Esophagus (tissue), 2 donors: ENCODE measurements at places on chromosomes 4 and X. TPM values are rescaled to one million over a fixed set of nuclear protein-coding genes. Genes with fewer than 3 reads are reported as not detected.

The CHRDL1 gene
- polyA plus RNA-seq = 12.3 TPM

The DHX15 gene
- 59.3 TPM for polyA plus RNA-seq

The PRKG2 gene
- polyA plus RNA-seq = 0.45 TPM

The NXF2 gene
- polyA plus RNA-seq = not detected

The TEX13D gene
- polyA plus RNA-seq = 0.04 TPM

The SUPT20HL1 gene
- polyA plus RNA-seq = not detected

The TCEAL6 gene
- polyA plus RNA-seq = not detected

The UCP1 gene
- polyA plus RNA-seq = not detected

The CFAP99 gene
- 0.07 TPM for polyA plus RNA-seq

The GAGE12H gene
- not detected for polyA plus RNA-seq

The RS1 gene
- not detected for polyA plus RNA-seq

The PLK4 gene
- 4.0 TPM for polyA plus RNA-seq

The GBA3 gene
- polyA plus RNA-seq = not detected

The EDNRA gene
- 1.6 TPM for polyA plus RNA-seq

The DGKK gene
- not detected for polyA plus RNA-seq

The CT47C1 gene
- polyA plus RNA-seq = not detected

The TSC22D3 gene
- polyA plus RNA-seq = 62.5 TPM

The FHL1 gene
- 70.7 TPM for polyA plus RNA-seq

The USP11 gene
- 11.3 TPM for polyA plus RNA-seq

The VCX3B gene
- polyA plus RNA-seq = 0.26 TPM

The PDGFRA gene
- polyA plus RNA-seq = 7.4 TPM

The FAM53A gene
- 1.2 TPM for polyA plus RNA-seq
